Stimulated activated CD4-positive, alpha-beta T cell treated with anti-CD3 and anti-CD28 coated beads, TNF-alpha, amount 100 ng/mL, for 1 hour (primary cell): ENCODE measurements at places on chromosomes 13 and 19.

DNA sequence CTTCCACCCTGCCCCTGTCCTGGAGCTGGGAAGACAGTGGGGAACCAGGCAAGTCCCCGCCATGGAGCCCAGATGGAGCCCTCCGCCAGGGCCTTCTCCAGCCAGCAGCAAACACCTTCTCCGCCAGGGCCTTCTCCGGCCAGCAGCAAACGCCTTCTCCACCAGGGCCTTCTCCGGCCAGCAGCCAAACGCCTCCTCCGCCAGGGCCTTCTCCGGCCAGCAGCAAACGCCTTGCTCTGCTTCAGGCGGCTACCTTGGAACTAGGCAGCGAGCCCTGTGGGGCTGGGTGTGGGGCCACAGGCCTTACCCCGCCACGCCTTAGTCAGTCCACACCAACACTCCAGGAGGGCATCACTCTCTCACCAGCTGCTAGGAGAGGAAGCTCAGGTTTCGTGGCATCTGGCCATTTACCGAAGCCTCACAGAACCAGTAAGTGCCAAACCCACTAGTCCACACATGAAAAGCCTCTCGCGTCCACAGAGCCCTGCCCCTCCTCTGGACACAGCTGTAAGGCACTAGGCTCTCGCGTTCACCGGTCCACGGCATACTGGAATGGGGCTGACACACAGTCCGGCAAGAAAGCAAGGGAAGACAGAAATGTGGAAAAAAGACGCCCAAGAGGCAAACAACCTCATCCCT, 41.0 kb downstream of the MLLT1 start:
- DNase-seq: no peak

DNA sequence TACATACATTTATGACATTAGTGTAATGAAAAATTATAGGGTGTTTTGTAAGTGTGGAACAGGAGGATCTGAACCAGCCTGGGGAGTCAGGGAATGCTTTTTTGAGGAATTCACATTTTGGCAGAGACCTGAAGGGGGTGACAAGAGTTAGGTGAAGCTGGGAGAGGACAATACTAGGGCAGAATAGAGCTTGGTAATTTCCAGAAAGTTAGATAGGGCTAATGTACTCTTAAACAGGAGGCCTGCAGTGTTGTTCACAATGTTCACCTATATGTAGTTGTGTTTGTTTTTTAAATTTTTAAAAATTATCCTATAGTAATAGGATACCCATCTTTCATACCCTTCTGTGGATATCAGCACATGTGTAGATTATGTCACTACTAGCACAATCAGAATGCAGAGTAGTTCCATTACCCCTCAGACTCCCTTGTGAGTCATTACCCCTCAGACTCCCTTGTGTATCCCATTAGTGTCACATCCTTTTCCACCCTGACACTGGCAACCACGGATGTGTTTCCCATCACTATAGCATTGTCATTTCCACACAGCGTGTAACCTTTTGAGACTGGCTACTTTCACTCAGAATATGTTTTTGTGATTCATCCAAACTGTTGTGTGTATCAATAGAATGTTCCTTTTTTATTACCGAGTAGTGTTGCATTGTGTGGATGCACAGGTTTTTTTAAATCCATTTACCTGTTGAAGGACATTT, 43.1 kb downstream of the PCCA start:
- no peak for DNase-seq

DNA sequence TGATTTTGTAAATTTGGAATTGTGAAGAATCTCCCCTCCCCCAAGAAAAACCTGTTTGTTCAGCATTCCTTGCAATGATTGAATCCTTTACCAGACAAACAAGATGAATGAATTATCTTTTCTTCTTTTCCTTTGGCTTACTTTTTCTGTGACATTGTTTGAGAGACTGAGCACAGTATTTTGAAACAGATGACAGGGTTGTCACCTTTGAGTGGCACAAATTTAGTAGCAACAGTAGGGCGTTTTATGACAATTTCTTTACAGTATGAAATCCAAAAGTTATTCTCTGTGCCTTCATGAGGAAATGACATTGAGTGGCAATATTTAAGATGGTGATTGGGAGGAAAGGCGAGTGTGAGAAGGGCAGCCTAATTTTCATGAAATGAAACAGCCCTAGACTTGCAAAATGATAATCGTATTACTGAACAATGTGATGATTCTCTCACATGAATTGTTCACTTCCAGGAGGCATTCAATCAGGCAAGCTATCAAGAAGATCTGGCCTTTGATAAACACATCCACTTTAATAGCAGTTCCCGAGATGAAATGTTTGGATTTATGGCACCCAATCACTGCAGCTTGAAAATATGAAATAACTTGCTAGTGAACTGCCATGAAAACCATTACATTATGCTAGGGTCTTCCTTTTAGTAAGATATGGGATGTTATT, 68.6 kb upstream of the SCEL start:
- no peak for DNase-seq

DNA sequence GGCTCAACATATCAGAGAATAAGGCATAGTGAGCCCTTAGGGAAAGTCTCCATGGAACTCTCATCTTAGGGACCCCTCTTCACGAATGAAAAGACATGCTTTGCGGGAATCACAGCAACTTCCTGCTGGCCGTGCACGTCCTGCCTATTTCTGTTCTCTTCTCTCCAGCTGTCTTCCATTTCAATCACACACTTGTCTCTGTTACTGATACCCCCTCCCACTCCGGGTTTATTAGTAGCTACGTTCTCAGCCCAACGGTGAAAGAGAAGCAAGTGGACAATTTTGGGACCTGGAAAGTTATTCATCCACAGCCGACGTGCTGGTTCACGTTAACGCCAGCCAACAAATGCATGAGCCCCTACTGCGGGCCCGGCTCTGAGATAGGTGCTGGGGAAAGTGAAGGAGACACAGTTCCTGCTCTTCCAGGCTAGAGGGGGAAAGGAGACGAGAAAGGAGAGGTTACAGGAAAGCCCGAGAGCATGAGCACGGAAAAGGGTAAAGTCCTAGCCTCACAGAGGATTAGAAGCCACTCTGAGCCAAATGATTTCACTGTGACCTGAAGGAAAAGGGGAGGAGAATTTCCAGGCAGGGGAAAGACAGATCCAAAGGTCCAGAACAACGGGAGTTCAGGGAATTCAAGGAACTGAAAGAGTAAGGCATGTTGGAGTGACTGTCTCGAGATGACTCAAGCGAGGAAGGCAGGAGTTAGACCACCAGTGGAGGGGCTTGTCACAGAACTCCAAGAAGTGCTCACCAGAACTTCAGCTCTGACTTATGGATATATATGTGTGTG, 81.8 kb upstream of the CLDN10 start:
- DNase-seq: no peak

GRCh38 chr13:19158526-19159174, 23.0 kb downstream of the TUBA3C start:
- DNase-seq: no peak

- DNase-seq: no peak
Observed at GRCh38 chr19:8387688-8388611, 2.2 kb upstream of the RAB11B start.

DNA sequence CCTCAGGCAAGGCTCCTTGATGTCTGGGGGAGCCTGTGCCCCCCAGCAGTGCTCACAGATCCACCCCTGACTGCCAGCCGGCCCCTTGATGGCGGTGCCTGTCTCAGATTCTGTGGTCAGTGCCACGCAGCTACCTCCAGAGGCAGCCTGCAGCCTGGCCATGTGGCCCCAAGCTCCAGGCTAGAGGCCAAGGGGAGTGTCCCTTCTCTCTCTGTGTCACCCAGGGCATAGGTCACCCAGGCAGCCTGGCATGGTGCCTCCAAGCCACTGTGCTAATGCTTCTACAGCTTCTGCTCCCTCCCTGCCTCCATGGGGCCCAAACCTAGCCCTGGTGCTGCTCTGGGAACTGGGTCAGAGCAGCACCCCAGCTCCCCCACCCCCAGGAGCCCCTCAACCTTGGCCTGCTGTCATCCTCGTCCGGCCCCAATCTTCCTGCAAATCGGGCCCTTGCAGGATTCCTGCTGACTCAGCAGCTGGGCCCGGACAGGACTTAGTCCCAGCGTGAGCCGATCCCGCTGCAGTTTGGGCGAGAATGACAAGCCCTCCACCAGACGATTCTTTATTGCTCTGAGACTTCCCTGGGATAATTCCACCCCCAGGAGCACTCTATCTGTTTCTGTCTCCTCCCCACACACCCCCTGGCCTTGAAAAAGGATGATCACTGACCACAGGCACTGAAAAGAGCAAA, 2.8 kb upstream of the ARL11 start:
- DNase-seq: no peak

- no peak for DNase-seq
Observed at GRCh38 chr13:29909975-29910674, 59.7 kb upstream of the UBL3 start.

- no peak for DNase-seq
Observed at GRCh38 chr19:33000510-33000909, 28.5 kb downstream of the FAAP24 start.

GRCh38 chr19:18291590-18292461, 10.4 kb upstream of the JUND start:
- no peak for DNase-seq

GRCh38 chr13:111944171-111944583, 122.8 kb upstream of the SOX1 start:
- DNase-seq: no peak

DNA sequence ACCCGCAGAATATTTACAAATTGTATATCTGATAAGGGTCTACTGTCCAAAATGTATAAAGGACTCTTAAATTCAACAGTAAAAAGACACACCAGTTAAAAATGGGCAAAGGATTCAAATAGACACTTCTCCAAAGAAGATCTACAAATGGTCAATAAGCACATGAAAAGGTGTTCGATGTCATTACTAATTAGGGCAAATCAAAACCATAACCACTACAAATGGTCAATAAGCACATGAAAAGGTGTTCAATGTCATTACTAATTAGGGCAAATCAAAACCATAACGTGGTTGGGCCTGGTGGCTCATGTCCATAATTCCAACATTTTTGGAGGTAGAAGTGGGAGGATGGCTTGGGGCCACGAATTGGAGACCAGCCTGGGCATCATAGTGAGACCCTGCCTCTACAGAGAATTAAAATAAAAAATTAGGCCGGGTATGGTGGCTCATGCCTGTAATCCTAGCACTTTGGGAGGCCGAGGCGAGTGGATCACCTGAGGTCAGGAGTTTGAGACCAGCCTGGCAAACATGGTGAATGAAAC, 40.5 kb downstream of the ACTN4 start:
- DNase-seq: no peak

DNA sequence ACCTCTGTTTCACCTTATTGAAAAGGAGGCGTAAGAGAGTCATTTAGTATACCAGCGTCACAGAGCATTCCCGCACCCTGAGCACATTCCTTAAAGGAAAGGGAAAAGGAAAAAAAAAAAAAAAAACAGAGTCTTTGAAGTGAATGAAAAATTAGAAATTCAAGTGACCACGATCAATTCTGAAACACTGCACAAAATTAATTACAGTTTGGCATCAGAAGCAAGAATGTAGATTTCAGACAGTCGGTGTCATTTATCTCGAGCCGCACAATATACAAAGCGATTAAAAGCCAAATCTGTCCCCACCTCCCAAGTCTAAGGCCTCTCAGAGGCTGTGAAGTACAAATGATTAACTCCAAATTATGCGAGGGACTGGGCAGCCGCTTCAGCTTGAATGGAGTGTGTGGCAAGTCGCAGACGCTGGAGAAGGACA, 173.7 kb upstream of the ZNF507 start:
- DNase-seq: no peak

DNA sequence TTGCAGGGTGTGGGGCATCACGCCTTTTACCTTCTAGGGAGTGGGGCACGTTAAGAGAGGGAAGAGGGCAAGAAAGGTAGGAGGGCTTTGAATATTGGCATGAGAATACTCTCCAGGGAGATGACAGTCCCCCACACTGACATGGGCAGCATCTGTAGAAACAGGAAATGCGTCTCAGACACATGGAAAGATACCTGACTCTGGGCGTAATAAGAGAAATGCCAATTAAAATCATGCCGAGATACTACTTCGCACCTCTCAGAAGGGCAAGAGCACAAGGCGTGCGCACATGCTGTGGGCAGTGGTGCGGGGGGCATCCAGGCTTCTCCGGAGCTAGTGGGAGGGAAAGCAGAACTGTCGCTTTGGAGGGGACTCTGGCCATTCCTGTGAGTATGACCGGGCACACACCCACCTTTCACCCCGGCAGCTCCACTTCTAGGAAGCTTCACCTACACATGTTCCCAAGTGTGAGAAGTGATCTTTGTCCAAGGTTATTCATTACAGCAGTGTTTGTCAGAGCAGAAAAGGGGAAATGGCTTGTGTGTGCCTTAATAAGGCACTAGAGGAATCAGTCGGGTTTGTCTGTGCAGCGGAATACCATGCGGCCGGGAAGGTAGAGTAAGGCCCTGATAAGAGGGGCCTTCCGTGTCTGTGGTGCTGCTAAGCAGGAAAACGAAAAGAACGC, 99.5 kb downstream of the SIPA1L3 start:
- no peak for DNase-seq

DNA sequence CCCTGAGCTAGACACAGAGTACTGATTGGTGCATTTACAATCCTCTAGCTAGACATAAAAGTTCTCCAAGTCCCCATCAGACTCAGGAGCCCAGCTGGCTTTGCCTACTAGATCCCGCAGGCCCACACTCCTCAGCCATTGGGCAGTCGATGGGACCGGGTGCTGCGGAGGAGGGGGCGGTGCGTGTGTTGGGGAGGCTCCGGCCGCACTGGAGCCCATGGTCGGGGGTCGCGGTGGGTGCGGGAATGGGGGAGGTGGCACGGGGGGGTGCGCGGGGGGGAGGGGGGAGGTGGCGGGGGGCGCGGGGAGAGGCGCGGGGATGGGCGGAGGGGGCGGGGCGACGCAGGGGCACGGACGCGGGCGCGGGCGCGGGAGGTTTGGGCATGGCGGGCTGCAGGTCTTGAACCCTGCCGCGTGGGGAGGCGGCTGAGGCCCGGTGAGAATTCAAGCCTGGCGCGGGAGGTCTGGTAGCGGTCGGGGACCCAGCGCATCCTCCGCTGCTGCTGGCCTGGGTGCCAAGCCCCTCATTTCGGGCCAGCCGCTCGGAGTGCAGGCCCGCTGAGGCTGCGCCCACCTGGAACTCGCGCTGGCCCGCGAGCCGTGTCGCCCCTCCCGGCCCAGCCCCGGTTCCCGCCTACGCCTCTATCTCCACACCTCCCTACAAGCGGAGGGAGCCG, 674.1 kb downstream of the SLITRK5 start:
- no peak for DNase-seq
